ENCODE measurements at places on chromosomes 5 and 9.

- no peak for DNase-seq
Observed at GRCh38 chr5:118095115-118095514, 893.2 kb downstream of the DTWD2 start.

- DNase-seq, result no peak
Observed at GRCh38 chr5:111013011-111013410, 58.5 kb upstream of the TSLP start.

- no peak for DNase-seq
Observed at GRCh38 chr5:74148321-74148720, 492.2 kb downstream of the ENC1 start.

- no peak for DNase-seq
Observed at GRCh38 chr9:90121762-90122161, 517.0 kb downstream of the GADD45G start.

DNA sequence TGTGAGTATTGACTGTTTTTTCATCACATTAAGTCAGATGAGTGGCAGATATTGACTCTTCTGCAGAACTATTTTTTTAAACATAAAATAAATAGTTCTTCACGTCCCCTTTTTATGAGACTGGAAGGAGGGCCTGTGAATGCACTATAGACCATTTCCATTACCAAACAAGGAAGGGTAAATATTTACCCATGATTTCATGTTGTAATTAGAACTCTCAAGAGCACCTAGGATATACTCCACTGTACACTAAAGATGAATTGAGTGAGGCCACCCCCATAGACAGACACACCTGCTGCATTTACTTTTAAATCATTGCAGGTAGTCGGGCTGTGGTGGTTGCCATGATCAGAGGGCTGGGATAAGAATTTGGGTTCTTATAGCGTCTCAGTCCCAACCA, 22.6 kb downstream of the SLC36A1 start:
- no peak for DNase-seq

DNA sequence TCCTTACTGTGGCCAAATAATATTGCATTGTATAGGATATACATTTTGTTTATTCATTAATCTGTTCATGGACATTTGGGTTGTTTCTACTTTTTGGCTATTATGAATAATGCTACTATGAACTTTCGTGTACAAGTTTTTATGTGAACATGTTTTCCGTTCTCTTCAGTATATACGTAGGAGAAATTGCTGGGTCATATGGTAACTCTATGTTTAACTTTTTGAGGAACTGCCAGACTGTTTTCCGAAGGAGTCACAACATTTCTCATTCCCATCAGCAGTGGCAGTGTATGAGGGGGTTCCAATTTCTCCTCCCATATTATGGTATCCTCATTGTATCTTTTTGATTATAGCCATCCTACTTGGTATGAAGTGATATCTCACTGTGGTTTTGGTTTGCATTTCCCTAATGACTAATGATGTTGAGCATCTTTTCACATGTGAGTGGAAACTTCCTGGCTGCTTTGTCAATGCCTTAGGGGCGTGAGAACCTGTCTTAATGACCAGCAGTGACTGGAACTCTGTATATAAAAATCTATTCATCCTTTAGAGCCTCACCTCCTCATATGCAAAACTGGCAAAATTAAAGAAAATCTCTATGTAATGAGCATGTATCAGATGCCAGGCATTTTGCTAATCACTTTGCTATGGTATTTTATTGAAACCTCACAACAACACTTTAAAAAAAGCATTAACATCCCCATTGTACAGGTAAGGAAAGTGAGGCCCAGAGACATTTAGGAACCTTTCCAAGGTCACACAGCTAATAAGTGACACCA, 47.8 kb upstream of the TGFBR1 start:
- DNase-seq, result peak; percentile 72

GRCh38 chr5:69531406-69531801, 28.6 kb upstream of the GTF2H2C start:
- no peak for DNase-seq

DNA sequence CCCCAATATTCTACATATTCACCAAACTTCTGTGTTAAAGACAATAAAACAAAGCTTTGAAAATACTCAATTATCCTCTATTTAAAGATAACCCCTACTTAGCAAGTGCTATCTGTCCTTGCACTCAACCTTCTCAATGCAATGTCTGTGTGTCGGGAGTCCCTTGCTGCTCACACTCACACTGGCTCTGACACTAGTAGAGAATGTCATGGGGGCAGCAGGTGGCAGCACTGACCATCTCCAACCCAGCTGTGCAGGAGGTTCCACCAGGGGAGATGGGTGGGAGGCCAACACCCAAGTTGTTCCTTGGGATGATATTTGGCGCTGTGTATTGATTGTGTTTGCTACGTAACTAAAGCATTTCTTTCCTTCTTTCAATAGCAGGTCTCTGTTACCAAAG, 59.4 kb upstream of the SIMC1 start:
- DNase-seq, result no peak

- DNase-seq, result no peak
Observed at GRCh38 chr5:125870256-125870655, 553.0 kb upstream of the GRAMD2B start.

DNA sequence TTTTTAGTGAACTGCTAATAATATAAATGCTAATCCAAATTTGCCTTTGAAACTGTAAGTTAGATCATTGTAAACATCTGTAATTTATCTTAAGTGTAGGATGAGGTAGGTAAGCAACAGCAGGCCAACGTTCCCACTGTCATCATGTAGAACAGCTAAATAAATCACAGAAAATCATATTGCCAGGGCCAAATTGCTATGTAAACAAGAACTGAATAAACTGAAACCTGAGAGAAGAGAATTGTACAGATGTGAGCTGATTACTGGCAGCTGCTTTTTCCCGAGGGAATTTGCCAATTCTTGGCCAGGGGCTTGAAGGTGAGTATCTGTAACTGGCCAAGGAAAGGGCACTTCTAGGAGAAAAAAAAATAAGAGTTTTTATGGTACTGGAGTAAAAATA, 97.6 kb downstream of the CDH10 start:
- no peak for DNase-seq

All from inflammatory macrophage treated with lipopolysaccharide for 1 hour (primary cell).